CD4-positive, alpha-beta T cell (primary cell): ENCODE measurements at places on chromosomes 2 and 18.

DNA sequence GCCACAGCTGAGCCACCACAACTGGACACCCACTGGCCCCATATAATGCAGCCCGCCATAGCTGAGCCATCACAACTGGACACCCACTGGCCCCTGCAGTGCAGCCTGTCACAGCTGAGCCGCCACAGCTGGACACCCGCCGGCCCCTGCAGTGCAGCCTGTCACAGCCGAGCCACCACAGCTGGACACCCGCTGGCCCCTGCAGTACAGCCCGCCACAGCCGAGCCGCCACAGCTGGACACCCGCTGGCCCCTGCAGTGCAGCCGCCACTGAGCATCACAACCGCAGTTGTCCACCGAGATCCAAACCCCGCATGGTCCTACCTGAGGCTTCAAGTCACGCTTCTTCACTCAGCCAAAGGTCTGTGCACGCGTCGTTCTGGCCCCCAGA is 134.2 kb downstream of the PXDN start:
- DNase-seq = no peak

GRCh38 chr18:21341141-21341540 is 99.1 kb downstream of the GREB1L start:
- no peak for DNase-seq

GRCh38 chr2:202152104-202152715 is 79.2 kb downstream of the KIAA2012 start:
- DNase-seq = no peak

- no peak for DNase-seq
Measured at GRCh38 chr18:57249179-57249578, 102.3 kb downstream of the BOD1L2 start.
